ENCODE measurements at places on chromosomes 6 and 20.

DNA sequence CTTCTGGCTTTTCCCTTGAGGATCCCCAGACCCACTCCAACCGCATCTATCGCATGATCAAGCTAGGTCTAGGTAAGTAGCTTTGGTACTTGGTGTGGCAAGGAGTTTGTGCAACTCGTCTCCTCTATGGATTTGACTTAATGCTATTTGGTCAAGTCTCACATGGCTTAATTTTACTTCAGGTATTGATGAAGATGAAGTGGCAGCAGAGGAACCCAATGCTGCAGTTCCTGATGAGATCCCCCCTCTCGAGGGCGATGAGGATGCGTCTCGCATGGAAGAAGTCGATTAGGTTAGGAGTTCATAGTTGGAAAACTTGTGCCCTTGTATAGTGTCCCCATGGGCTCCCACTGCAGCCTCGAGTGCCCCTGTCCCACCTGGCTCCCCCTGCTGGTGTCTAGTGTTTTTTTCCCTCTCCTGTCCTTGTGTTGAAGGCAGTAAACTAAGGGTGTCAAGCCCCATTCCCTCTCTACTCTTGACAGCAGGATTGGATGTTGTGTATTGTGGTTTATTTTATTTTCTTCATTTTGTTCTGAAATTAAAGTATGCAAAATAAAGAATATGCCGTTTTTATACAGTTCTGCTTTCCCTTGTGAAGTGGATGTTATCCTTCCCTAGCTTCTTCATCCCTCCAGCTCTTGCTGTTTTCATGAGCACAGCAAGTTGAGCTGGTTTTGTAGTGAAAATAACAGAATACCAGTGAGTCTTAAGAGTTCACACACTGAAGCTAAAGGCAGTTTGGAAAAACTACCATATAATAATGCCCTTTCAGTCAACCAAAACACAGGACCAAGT, 3.8 kb downstream of the SLC35B2 start:
- DNase-seq, result no peak

- DNase-seq, result no peak
These were observed 57.1 kb downstream of the TCP11 start for GRCh38 chr6:35084041-35084491.

GRCh38 chr6:3471711-3472110, 14.9 kb upstream of the SLC22A23 start:
- DNase-seq, result no peak

- DNase-seq, result peak; percentile 97
These were observed 8.0 kb upstream of the IER3 start for GRCh38 chr6:30752157-30752927.

- no peak for DNase-seq
These were observed 30.5 kb upstream of the SCUBE3 start for GRCh38 chr6:35183281-35183680.

DNA sequence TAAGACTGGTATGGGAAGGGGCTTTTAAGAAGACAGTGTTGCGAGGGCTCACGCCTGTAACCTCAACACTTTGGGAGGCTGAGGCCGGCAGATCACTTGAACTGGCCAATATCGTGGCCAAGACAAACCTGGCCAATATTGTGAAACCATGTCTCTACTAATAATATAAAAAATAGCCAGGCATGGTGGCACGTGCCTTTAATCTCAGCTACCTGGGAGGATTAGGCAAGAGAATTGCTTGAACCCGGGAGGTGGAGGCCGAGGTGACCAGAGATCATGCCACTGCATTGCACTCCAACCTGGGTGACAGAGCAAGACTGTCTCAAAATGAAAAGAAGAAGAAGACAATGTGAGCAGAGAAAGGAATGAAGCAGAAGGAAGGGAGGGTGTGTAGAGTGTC, 242.2 kb downstream of the TSHZ2 start:
- DNase-seq, result no peak

GRCh38 chr6:170314983-170315382, 8.4 kb downstream of the FAM120B start:
- no peak for DNase-seq

- no peak for DNase-seq
These were observed 85.7 kb downstream of the LIN28B start for GRCh38 chr6:105042648-105043047.

GRCh38 chr20:16708602-16709001, 21.2 kb upstream of the SNRPB2 start:
- no peak for DNase-seq

- no peak for DNase-seq
These were observed 94.7 kb downstream of the CLIC5 start for GRCh38 chr6:45920819-45921511.

- no peak for DNase-seq
These were observed 365.4 kb downstream of the PHF3 start for GRCh38 chr6:64000818-64001491.

DNA sequence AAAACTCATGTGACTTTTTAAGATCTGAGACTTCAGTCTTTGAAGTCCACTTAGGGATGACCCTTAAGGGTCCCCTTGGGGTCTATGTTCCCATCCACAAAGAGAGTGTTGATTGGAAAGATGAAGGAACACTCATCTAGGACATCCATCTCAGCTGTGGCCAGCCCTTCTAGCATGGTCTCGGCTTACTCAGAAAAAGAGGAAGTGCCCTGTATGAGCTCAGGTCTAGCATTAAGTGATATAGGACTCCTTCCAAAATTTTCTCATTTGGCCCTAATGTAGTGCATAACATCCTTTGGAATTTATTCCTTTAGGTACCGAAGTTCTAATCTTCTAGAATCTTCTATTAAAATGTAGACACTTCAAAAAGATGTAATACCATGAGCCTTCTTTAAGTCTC, 77.4 kb downstream of the NDUFAF5 start:
- DNase-seq, result no peak

DNA sequence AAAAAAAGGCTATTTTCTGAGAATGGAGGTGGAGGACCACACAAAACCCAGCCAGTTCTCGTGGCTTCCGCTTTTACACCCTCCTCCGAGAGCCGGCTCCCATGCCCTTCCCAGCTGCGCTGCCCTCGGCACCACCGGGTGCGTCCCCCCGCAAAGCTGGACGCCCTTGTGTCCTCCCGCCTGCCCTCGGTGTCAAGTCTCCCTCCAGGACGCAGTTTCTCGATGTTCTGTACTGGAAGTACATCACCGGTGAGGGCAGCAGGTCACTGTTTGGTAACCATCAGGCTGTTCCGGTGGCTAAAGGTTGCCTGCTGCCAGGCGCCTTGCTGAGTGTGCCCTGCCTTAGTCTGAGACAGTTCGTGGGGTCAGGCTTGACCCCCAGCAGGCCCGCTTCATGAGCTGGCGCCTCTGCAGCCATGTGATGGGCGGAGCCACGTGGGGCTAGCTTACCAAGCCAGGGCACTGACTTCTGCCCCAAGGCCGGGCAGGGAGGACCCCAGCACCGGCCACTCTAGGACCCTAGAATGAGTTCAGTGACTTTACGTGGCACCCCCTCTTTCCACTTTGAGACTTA, 34.6 kb downstream of the RREB1 start:
- DNase-seq, result no peak

DNA sequence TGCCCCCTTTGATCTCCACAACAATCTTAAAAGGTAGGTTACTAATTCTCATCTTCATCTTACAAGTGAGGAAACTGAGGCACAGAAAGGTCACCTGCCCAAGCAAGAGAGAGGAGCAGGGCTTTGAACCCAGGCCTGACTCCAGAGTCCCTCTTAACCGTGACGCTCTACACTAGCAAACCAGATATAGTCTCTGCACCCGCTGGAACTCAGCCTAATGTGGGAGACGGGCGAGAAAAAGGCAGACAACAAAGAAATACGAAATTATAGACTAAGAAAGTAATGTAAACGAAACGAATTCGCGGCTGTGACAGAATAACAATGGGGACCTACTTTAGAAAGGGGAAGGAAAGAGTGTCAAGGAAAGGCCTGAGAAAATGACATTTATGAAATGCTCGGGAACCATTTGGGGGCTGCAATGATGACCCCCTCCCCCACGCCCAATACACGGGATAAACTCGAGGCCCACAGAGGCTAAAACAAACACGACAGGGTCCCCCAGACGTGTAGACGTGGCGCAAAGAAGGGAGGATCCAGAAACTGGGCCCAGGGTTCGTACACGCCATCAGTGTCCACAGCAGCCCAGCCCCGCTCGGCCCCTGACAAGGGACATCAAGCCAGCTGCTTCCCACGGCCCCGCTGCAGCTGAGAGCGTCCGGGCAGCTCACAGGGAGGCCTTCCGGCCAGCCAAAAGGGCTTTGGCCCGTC, 637 bp downstream of the TRPC4AP start:
- DNase-seq, result no peak

DNA sequence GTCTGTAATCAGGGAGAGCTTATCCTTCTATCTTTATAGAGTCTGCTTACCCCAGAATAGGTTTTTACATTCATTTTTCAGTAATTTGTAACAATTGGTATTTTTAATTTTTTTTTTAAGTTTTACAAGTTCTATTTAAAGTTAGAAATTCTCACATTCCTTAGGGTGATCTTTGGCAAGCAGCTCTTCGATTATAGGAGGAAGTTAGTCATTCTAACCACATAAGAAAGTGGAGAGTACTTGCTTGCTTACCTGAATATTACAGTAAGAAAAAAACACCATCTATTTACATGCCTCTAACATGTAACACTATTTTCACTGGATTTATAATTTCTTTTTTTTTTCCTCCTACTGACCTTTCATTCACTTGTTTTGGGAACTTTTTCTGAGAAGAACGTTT, 6.7 kb downstream of the TSHZ2 start:
- DNase-seq, result no peak

GRCh38 chr6:159013229-159013628, 13.2 kb upstream of the RSPH3 start:
- no peak for DNase-seq

DNA sequence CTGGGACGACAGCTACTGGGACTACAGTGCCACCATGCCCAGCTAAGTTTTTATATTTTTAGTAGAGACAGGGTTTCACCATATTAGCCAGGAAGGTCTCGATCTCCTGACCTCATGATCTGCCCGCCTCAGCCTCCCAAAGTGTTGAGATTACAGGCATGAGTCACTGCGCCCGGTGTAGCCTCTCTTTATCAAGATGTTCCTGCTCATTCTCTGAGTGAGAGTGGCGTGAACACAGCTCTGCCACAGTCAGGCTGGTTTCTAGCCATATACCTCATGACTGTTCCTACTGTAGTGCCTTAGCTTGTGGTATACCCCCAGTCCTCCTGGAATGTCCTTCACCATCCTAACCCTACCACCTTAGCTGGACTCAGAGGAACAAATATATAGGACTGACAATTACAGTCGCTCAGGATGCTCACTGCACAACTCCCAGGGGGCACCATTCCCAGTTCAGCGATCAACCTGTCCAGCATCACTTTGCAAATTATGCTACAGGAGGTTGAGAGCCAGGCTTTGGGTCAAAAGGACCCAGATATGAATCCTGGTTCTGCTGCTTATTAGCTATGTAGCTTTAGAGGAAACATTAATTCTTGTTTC, 86.3 kb downstream of the CHMP4B start:
- no peak for DNase-seq

DNA sequence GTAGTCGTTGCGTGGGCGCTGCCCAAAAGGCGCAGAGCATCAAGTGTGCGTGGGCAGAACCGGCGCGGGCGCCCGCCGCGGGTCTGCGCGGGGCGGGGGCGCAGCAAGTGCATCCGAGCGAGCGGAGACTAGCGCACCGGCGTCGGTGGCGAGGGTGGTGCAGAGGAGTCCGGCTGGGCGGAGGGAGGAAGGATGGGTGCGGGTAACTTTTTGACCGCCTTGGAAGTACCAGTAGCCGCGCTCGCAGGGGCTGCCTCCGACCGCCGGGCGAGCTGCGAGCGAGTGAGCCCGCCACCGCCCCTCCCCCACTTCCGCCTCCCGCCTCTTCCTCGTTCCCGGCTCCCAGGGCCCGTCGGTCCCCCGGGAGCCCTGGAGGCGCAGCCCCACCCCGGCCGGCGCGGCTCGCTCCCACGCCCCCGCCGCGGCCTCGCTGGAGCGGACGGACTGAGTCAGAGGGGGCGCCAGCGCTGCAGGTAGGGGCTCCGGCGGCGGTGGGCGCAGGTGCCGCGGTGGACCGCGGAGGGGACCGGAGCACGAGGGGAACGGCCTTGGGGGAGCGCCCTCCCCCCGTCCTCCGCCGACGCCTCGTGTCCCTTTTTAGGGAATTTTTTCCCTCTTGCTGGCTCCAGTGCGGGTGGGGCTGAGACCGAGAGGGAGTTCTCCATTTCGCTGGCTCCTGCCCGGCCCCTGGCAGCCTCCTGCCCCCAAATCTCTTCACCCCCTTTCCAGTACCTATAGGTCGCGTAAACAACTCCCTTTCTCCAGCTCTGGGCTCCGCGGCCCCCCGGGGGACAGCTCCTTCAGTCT, 1.6 kb upstream of the DBNDD2 start:
- DNase-seq, result no peak

GRCh38 chr6:16405375-16405774, 167.0 kb downstream of the GMPR start:
- DNase-seq, result no peak

GRCh38 chr6:65896140-65896539, 189.1 kb upstream of the EYS start:
- no peak for DNase-seq

- DNase-seq, result no peak
These were observed 154.7 kb downstream of the BTBD3 start for GRCh38 chr20:12072221-12072953.

DNA sequence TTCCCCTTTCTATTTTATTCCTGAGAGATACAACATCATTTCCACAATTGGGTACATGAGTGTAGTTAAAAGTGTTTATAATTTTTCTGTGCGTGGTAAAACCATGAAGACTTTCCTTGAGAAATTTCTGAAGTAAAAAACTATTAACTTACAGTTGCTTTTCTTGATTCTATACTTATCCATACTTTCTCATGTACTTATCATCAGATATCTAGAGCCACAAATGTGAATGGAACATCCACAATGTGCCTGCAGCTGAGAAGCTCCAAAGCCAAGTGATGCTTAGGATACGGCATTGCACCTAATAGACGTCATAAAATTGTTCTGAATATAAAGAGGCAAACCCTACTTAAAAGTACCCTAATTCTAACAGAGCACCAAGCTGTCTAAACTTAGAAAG, 2.9 kb downstream of the FILIP1 start:
- no peak for DNase-seq

GRCh38 chr20:46649965-46650542, 1.2 kb downstream of the SLC13A3 start:
- DNase-seq, result no peak

GRCh38 chr20:31678389-31679356, 41.0 kb downstream of the COX4I2 start:
- DNase-seq, result no peak

DNA sequence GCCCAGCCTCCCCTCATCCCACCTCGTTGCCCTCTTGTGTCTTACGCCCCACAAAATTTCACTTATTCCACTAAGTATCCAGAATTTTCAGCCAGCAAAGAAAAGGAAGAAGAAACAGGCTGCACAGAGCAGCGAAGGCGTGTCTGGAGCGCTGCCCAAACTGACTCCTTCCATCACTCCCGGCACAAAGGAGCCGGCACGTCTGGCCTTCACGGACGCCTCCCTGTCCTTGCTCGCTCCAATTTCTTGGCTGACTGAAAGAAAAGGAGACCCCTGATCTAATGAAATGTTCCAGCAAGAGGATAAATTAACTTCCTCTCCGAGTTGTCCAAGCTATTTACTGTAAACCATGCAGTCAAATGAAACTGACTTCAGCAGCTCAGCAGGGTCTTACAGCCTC, 152.3 kb upstream of the CDH4 start:
- DNase-seq, result no peak

All from kidney epithelial cell (primary cell).